ENCODE measurements at places on chromosomes 5 and 9. TPM values are rescaled to one million over a fixed set of nuclear protein-coding genes. Genes with fewer than 3 reads are reported as not detected.

Gene CTSV
- total RNA-seq: not detected

Gene HRCT1
- total RNA-seq: not detected

Gene WHRN
- 14.5 TPM for total RNA-seq

Gene NSA2
- 132 TPM for total RNA-seq

Gene FBXO10
- total RNA-seq: 39.4 TPM

Gene TPPP
- total RNA-seq: 0.04 TPM

Gene ATP10B
- total RNA-seq: not detected

Gene IFNB1
- not detected for total RNA-seq

Gene PCA3
- not detected for total RNA-seq

Gene CD14
- total RNA-seq: 1.2 TPM

Gene BRINP1
- not detected for total RNA-seq

Gene PCDHGB1
- 0.37 TPM for total RNA-seq

Gene C6
- not detected for total RNA-seq

Gene BARHL1
- not detected for total RNA-seq

Gene NEUROG1
- total RNA-seq: not detected

Gene ROPN1L
- total RNA-seq: not detected

Gene CAVIN4
- not detected for total RNA-seq

Gene LRRC26
- total RNA-seq: 0.31 TPM

Gene SLC34A3
- total RNA-seq: not detected

Gene STK10
- 276 TPM for total RNA-seq

Gene PHF24
- total RNA-seq: 0.13 TPM

Gene KCTD16
- not detected for total RNA-seq

Gene SEMA5A
- total RNA-seq: not detected

Gene BTNL3
- not detected for total RNA-seq

Gene CDC14B
- 2.5 TPM for total RNA-seq

Gene C5orf34
- 4.4 TPM for total RNA-seq

Gene TAF11L3
- total RNA-seq: not detected

Gene SLC9A3
- 0.42 TPM for total RNA-seq

Gene S100Z
- total RNA-seq: not detected

Gene ZCCHC10
- 32.6 TPM for total RNA-seq

Gene BTF3
- 753 TPM for total RNA-seq

Gene ZNF608
- total RNA-seq: 22.0 TPM

Gene ORM2
- total RNA-seq: not detected

Gene SAXO1
- not detected for total RNA-seq

Gene HTR4
- not detected for total RNA-seq

Gene CER1
- total RNA-seq: not detected

Gene LURAP1L
- total RNA-seq: not detected

Gene C5
- 3.5 TPM for total RNA-seq

Gene FCN2
- not detected for total RNA-seq

Gene EQTN
- total RNA-seq: not detected

Gene PTGER4
- total RNA-seq: 66.3 TPM

Gene NUTM2G
- total RNA-seq: not detected

Gene WDR31
- total RNA-seq: 1.6 TPM

Gene ANKRD18A
- total RNA-seq: not detected

Gene FBP2
- not detected for total RNA-seq

Gene C7
- total RNA-seq: not detected

Gene SMARCA2
- total RNA-seq: 238 TPM

Gene SHC3
- not detected for total RNA-seq

Gene ZDHHC11B
- total RNA-seq: 0.07 TPM

Gene PAPPA
- not detected for total RNA-seq

Gene TAF1L
- total RNA-seq: not detected

Gene POLR3G
- total RNA-seq: 3.1 TPM
